ENCODE measurements at places on chromosomes 12 and 14.

- DNase-seq, result no peak
Observed at GRCh38 chr14:28760431-28760996, 6.1 kb upstream of the FOXG1 start.

GRCh38 chr14:97948841-97949240 lies 1151.7 kb downstream of the VRK1 start:
- DNase-seq, result no peak

GRCh38 chr12:126582231-126582630 lies 1517.0 kb downstream of the AACS start:
- DNase-seq, result no peak

GRCh38 chr12:56158926-56159461 lies 835 bp downstream of the MYL6 start:
- DNase-seq, result peak; percentile 28

- no peak for DNase-seq
Observed at GRCh38 chr14:103290961-103291360, 43.1 kb upstream of the EIF5 start.

DNA sequence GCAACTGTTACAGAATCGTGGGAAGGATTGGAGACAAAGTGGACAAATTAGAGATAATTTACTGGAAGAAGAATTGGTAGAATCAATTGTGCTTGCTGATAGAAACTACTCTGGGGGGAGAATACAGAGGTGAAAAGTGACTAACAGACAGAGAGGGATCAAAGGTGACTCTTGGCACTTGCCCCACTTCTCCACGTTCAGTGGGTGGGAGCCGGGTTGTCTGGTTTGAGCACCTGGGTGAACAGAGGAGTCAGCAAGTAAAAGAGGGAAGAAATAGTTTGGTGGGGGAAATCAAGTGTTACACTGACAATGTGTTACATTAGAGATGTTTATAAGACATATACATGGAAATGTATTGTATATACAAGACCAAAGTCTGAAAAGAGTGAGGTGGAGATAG lies 69.1 kb downstream of the PPP2R5E start:
- DNase-seq, result no peak

- DNase-seq, result no peak
Observed at GRCh38 chr14:75274899-75275569, 3.6 kb upstream of the FOS start.

GRCh38 chr12:104684884-104685283 lies 228.1 kb downstream of the CHST11 start:
- peak; percentile 47 for DNase-seq

DNA sequence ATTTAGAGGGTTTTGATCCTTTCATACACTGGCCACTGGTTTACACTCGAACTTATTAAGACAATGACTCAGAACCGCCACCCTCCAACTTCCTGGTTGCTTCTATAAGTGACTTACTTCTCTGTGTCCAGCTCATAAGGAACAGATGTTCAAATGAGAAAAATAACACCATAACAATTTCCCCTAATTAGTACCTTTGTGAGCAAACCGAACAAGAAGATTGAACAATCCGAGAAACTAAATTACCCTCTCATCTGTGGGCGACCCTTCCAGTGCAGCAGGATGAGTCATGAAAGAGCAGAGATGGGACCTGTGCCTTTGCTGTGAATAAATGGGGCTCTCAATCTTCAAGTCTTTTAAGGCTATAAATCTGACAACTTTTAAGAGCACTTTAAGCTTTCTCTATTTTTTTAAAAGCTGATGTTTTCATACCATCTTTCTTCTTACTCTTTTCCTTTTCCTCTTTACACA lies 146.8 kb upstream of the RASSF8 start:
- DNase-seq, result no peak

DNA sequence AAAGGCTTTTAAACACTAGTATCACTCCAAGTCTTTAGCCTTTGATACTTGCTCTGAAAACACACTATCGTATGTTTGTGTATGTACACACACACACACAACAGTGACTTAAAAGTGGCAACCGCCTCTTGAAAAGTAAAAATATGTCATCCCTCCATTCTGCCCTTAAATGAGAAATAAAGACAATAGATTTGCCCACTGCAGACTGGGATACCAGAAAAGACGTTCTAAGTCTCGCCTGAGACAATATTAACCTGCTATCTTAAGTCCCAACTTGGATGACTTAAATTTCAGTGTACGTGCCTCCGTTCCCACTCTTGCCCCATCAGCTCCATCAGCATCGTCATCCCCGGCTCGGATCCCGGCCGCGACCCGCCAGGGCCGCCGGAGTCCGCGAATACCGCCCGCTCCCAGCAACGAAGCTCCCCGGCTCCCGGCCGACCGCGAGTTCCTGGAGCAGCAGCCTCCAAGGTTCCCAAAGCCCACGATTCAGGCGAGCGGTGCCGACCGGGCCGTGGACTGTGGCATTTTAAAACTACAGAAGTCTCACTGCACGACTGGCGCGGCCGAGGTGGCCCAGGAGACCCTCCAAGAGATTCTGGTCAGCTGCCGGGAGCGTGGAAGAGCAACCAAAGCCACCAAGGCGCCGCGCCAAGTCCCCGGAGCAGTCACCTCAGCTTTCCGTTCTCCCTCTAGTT lies 2.8 kb upstream of the ARID2 start:
- DNase-seq, result no peak

GRCh38 chr14:58408681-58409215 lies 13.0 kb downstream of the TOMM20L start:
- DNase-seq, result no peak

DNA sequence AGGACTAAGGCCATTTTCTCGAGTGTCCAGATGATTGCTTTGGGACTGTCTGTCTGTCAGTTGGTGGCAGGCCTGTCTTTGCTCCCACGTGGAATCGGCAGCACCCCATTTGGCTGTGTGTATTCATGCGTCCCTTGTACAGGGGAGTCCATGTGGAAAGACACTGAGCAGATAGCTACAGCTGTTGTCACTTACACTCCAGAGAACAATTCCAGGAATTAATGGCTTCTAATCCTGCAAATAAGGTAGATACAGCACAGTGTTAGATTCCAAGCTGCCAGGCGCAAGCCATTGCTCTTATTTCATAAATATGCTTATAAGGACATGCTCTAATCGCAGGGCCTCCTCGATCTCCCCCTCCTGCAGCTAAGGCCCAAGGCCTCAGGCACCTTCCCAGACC lies 208.8 kb downstream of the VRK1 start:
- DNase-seq, result no peak

DNA sequence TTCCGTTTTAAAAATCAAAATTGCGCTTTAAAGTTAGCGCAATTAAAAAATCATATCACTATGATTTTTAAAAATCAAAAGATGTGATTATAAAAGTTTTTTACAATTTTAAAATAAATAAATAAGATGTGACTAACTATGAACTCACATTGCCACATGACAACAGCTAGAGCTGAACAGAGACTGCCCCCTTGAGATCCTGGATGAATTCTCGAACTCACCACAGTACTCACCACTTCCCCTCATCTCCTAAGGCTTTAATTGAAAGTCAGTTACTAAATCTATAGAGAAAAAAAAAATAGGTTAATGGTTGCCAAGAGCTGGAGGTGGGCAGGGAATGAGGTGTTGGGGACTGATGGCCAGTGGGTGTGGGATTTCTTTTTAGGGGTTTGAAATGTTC lies 384.2 kb downstream of the ZFP36L1 start:
- DNase-seq, result no peak

GRCh38 chr14:92656306-92657081 lies 91.9 kb downstream of the LGMN start:
- DNase-seq, result no peak

- DNase-seq, result no peak
Observed at GRCh38 chr14:93132472-93133065, 16.8 kb upstream of the ITPK1 start.

GRCh38 chr14:101828046-101828445 lies 66.5 kb downstream of the PPP2R5C start:
- DNase-seq, result no peak

GRCh38 chr14:51018521-51018920 lies 74.2 kb upstream of the PYGL start:
- DNase-seq, result no peak

DNA sequence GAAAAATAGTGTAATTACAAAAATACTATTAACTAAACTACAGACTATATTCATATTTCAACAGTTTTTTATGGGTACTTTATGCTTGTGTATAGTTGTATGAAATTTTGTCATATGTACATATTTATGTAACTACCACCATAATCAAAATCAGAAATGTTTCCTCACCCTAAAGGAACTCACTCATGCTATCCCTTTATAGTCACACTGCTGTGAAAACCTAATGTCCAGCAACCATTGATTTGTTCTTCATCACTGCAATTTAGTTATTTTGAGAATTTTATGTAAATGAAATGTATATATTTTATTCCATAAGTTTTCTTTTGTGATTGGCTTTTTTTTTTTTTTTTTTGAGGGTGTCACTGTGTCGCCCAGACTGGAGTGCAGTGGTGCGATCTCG lies 278.9 kb upstream of the SLC16A7 start:
- no peak for DNase-seq

GRCh38 chr12:98592825-98593322 lies 612 bp upstream of the SLC25A3 start:
- no peak for DNase-seq
